ENCODE measurements at places on chromosomes 2 and 18.

DNA sequence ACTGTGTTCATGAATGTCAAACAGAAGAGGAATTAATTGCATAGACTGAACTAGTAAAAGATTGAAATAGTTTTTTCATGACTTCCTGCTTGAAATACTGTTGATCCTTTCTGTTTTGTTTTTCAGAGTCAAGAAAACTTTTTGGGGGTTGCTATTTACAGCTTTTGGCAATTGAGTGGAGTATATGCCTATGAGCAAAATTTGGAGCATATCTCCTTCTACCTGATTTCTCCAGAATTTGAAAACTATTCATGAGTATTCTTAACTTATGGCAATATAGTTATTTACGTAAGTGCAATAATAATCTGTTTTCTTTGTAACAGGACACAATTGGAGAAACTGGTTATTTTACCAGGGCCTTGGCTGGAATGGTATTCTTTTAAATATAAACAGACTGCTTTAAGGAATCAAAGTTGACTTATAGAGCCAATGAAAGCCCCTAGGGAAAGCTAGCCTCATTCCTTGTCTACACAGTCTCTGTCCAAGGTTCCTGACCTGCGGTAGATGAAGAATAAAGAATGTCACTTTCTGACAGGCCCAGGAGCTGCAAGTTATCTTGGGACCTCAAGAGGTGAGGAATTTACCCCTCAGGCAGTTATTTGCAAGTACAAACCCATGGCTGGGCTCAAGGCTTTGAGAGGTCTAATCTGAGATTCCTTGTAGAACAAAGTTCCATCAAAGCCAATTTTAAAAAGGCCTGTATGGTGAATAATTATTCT is 193.5 kb upstream of the NDUFV2 start:
- DNase-seq = no peak

DNA sequence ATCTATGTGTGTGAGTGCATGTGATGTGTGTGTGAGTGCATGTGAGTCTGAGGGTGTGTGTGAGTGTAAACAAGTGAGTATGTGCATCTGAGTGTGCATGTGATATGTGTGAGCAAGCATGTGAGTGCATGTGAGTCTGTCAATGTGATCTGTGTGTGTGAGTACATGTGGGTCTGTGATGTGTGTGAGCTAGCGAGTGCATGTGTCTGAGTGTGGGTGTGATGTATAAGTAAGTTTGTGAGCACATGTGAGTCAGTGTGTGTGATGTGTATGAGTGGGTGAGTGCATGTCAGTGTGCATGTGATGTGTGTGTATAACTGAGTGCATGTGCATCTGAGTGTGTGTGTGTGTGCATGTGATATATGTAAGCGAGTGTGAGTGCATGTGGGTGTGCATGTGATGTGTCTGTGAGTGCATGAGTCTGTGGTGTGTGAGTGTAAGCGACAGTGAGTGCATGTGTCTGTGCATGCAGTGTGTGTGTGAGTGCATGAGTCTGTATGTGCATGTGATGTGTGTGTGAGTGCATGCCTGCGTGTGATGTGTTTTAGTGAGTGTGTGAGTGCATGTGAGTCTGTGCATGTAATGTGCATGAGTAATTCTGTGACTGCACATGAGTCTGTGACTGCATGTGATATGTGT is 44.1 kb downstream of the COPS8 start:
- DNase-seq = no peak

- no peak for DNase-seq
Observed at GRCh38 chr2:241804326-241805229, 4.4 kb upstream of the NEU4 start.

GRCh38 chr2:195670191-195670590 is 13.2 kb downstream of the SLC39A10 start:
- no peak for DNase-seq

GRCh38 chr18:14961991-14962390 is 214.0 kb downstream of the ANKRD30B start:
- DNase-seq = no peak

- no peak for DNase-seq
Observed at GRCh38 chr2:239772721-239773120, 252.4 kb downstream of the NDUFA10 start.

DNA sequence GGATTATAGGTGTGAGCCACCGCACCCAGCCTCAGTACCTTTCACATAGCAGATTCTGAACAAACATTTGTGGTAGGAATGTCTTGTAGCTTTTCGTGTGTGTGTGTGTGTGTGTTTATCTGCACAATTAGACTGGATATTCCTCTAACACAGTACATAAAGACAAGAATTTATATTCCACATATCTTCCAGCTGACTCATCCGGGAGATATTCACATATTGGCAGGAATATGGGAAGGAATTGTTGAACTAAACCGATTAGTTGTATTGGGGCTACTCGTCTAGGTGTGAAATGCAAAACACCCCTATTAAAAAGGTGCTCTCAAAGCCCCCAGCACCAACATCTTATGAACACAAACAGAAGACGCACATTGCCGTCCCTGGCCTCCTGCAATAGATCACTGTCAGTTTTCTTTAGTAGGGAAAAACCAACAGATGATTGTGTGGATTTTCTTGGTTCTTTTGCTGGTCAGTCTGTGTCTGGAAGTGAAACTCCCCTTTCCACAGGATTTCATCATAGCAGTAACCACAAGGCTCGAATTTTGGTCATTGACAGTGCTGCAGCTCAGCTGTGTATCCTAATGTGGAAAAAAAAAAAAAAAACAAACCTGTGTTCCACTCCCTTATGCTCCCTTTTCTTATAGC is 208.5 kb upstream of the ACVR2A start:
- DNase-seq = no peak

DNA sequence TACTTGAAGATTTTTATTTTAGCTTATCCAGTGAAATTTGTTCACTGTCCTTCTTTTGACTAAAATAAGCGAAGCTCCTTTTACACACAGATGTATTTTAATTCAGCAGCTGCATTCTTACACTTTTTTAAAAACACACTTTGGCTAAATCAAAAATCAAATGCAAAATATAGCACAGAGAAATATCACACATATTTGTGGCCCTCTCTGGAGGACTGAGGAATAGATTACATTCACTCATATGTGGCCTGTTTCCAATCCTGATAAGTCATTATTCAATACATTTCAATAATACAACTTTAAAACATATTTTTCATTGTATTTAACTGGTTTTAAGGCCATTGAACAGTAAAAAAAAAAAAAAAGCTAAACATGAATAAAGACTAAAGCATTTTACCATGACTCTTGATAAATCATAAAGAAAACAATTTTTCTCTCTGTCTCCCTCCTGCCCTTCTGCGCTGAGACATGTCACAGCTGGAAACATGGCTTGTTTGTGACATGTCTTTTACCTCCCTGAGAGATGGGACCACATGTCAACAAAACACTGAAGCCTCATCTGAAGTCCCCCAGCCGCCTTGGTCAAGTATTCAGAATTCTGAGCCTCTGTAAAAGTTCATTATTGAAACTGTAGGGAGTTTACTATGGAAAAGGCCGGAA is 221.0 kb downstream of the ZNF407 start:
- DNase-seq = no peak

- no peak for DNase-seq
Observed at GRCh38 chr2:8076448-8077342, 605.2 kb upstream of the ID2 start.

DNA sequence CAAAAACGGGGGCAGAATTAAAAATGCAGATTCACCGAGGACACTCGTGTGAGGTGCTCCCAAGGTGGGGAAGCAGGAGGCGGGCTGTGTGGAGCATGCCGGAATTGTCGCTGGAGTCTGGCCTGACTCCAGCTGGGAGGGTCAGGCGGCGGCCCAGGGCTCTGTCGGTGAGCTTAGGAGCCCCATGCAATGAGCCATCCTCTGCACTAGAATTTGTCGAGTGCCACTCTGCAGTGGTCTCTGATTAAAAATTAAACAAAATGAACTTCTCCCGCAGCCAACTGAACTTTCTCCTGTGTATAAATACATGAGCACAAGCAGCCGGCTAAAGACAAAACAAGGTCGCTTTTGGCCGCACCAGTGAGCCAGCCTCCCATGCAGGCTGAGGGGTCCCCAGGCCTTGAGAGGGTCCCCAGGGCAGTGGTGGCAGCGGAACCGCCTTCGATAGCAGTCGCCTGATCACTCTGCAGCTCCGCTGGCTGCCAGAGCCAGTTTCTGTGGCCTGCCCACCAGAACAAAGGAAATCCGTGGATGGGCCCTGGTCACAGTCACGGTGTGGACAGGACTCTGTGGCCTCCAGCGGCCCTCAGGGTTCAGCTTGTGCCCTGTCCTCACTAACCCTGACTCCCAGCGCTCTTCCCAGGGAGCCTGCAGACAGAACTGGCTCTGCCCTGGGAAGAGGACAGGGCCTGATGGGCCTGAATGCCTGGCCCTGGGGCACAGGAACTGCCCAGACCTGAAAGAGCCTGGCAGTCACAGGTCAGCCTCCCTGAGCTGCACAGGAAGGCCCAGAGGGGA is 201.3 kb downstream of the EIPR1 start:
- no peak for DNase-seq

- DNase-seq = no peak
Observed at GRCh38 chr2:18518116-18519111, 42.0 kb downstream of the RDH14 start.

GRCh38 chr2:128306081-128306930 is 12.4 kb downstream of the HS6ST1 start:
- DNase-seq = no peak

- no peak for DNase-seq
Observed at GRCh38 chr2:212708355-212708754, 169.8 kb upstream of the ERBB4 start.

DNA sequence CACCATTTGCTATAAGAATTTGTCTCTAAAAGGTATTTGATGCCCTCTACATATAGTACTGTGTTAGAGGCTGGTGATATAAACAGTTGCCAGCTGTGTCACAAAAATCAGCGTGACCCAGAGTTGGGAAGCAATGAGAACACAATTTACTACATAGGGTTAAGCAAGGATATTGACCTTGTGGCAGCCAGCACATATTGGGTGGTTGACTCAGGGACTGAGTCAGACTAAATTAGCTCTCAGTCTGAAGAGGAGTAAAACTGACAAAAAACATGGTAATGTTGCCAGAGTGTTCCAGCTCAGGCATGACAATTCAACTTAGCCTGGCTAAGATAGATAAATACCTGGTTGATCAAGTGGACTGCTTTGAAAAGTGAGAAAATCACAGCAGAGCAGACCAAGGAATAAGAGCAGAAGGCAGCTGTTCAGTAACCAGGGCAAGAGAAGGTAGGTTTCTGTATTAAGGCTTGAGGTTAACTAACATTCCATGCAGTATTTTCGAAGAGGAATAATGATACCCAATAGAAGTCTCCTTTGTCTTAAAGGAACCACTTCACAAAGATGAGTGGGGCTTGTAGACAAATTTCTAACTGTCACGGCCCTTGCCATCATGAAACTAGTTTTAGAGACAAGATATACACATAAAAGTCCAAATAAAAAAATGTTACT is 108.2 kb upstream of the ERBB4 start:
- DNase-seq = no peak

- no peak for DNase-seq
Observed at GRCh38 chr18:33212363-33212762, 228.2 kb downstream of the CCDC178 start.

DNA sequence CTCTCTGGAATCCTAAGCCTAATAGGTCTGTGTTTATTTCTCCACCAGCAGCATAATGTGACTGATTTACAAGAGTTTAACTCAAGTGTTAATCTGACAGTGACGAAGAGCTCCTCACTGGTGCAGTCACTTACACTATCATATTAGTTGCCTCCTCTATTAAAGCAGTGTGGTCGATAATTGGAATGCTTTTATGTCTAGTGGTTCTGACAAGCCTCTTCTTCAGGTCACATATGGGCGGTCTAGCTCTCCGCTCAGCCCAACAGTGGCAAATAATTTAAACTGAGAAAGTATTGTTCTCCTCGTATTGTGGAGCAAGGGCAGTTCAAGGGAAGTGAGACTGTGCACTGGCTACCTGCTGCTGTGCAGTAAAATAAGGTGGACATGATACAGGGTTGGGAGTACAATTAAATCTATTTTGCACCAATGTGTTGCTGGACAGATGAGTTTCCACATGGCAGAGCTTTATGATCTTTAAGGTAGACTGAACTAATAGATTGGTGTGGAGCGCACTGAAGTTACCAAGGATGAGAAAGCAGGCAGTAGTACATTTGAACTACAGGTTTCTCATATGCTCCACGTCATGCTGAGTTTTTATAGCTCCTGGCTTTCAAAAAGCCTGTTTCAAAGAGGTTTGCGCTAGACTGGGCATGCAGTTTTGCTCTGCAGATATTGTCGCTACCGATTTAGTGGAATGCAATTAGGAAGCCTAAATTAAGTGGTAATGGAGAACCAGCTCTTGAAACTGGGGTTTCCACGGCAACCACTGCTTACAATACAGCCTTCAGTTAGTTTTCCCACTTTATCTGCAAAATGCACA is 151.7 kb upstream of the POU3F3 start:
- no peak for DNase-seq

DNA sequence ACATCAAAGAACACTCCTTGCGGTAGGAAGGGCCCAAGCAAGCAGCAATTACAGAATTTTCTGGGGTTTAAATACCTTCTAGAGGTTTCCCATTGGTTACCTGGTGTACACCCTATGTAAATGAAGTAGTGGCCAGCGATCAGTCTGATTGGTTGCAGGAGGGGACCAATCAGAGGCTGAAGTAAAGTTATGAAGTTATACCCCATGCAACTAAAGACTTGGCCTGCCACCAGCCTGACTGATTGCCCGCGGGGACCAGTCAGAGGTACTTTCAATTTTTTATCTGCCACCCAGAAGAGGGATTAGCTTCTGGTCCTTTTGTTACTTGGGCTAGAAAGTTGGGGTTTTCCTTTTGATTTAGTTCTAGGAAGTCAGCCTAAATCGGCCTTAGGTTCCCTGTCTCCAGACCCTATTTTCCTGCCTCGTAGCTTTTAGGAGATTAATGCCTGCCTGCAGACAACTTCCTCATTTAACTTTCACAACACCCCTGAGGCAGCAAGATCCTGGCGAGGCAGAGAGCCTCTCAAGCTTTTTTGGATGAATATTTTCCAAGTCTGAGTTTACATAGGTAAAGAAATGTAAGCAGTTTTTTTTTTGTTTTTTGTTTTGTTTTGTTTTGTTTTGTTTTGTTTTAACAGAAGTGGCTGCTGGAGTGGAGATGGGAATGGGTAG is 1.5 kb upstream of the DGUOK start:
- DNase-seq = no peak

DNA sequence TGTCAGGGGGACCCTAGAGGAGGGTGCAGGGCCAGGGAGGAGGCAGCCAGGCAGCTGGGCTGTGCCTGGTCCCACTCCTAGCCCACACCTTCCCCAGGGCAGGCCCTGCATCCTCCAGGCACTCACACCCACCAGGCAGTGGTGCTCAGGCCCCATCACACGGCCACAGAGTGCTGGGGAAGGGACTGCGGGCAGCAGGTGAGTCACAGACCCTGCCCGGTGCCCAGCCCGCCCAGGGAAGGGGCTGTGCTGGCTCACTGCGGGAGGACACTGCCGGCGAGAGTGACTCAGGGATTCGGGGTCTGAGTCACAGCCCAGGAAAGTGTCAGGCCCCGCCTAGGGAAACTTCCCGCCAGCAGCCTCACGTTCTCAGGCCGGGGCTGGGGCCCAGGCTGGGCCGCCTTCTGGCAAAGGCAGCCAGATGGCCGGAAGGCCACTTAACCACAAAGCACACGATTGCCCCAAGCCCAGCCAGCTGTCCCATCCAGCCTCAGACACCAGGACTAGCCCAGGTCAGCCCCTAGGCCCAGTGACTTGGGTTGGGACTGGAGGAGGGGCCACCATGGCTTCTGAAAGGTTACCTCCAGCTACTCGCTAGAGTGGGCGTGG is 42.2 kb downstream of the BIN1 start:
- no peak for DNase-seq

All from cortex of kidney (tissue), 1 donor.